ENCODE measurements at places on chromosomes 12 and 14. TPM values are rescaled to one million over a fixed set of nuclear protein-coding genes. Genes with fewer than 3 reads are reported as not detected.

Gene CRIP1
- 5.1 TPM for total RNA-seq

Gene OR4M1
- total RNA-seq, result not detected

DNA sequence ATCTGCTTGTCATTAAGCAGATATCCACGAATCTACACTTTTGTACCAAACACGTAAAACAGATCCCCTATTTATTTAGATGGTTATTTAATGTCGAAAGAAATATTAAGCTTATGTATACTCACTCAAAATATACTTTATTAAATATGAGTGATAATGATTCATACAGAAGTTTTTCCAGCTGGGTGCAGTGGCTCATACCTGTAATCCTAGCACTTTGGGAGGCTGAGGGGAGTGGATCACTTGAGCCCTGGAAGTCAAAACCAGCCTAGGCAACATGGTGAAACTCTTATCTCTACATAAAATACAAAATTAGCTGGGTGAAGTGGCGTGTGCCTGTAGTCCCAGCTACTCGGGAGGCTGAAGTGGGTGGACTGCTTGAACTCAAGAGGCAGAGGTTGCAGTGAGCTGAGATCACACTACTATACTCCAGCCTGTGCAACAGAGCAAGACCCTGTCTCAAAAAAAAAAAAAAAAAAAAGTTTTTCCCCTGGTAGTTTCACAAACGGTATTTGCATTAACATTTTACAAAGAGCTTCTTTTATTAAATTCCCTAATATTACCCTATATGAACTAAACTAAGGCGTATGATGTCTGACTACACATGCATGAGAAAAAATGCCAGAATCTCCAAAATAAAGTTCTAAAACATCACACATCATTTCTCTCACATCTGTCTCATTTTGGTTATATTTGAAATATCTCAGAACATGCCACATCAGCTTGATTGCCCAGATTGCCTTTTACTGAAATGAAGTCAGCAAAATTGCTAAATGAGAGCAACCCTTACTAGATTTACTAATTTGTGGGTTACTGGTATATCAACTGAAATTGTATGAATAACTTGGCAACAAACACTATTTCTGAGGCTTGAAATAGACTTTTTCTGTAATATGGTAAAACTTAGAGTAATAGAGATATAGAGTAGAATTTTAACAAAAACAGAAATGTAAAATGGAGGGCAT is 74.9 kb downstream of the PAWR start:
- peaks cover 11% of the 10 kb centered on the region for H3K36me3 ChIP-seq
- no peaks in the 10 kb centered on the region for H3K27me3 ChIP-seq
- DNase-seq, result no peak
- H3K4me3 ChIP-seq, result no peak overlapping the region
- H3K4me1 ChIP-seq, result peaks cover 3% of the 10 kb centered on the region
- H3K27ac ChIP-seq, result no peak overlapping the region

GRCh38 chr12:125738211-125738610 is 673.0 kb downstream of the AACS start:
- H3K27ac ChIP-seq, result no peak overlapping the region
- DNase-seq, result no peak
- H3K4me1 ChIP-seq, result no peaks in the 10 kb centered on the region
- no peak overlapping the region for H3K4me3 ChIP-seq
- H3K36me3 ChIP-seq, result no peaks in the 10 kb centered on the region

- H3K4me1 ChIP-seq, result no peaks in the 10 kb centered on the region
- no peak overlapping the region for H3K27ac ChIP-seq
- H3K27me3 ChIP-seq, result peaks cover 8% of the 10 kb centered on the region
- no peak overlapping the region for H3K4me3 ChIP-seq
- no peaks in the 10 kb centered on the region for H3K36me3 ChIP-seq
Measured at GRCh38 chr14:24705840-24706239, 71.8 kb upstream of the GZMB start.

GRCh38 chr12:54216797-54217661 is 28.2 kb upstream of the SMUG1 start:
- peaks cover 66% of the 10 kb centered on the region for H3K27me3 ChIP-seq
- no peaks in the 10 kb centered on the region for H3K36me3 ChIP-seq
- peak overlapping the region; percentile 6 for H3K4me3 ChIP-seq
- no peak overlapping the region for H3K27ac ChIP-seq

- peaks cover 11% of the 10 kb centered on the region for H3K27me3 ChIP-seq
- H3K27ac ChIP-seq, result no peak overlapping the region
- H3K36me3 ChIP-seq, result no peaks in the 10 kb centered on the region
- no peak for DNase-seq
Measured at GRCh38 chr12:96172981-96173380, 21.2 kb upstream of the ELK3 start.

DNA sequence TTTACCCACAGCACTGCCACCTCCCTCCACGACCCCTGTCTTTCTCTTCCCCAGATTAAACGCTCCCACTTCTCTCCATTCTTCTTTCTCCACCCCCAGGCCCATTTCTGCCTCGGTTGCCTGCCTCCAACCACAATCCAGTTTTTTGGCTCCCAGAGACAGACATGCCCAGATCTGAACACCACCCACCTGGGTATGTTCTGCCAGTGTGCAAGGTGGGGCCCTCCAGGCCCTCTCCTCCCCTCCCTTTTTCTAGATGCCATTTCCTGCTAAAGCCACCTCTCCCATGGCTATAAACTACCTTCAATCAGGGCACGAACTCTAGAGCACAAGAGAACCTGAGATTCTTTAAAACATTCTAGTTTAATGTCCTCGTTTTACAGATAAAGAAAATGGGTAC is 63.3 kb downstream of the IRF2BPL start:
- H3K4me3 ChIP-seq, result no peak overlapping the region
- no peak for DNase-seq
- no peaks in the 10 kb centered on the region for H3K36me3 ChIP-seq
- no peak overlapping the region for H3K27ac ChIP-seq

GRCh38 chr12:92623386-92623785 is 79.4 kb upstream of the PLEKHG7 start:
- no peak for DNase-seq
- H3K27ac ChIP-seq, result no peak overlapping the region
- no peak overlapping the region for H3K4me3 ChIP-seq
- H3K27me3 ChIP-seq, result no peaks in the 10 kb centered on the region

All from progenitor cell of endocrine pancreas (in vitro differentiated cells).